ENCODE measurements at places on chromosomes 3 and 15. TPM values are rescaled to one million over a fixed set of nuclear protein-coding genes. Genes with fewer than 3 reads are reported as not detected.

PRSS50 gene
- 3.6 TPM for total RNA-seq

- no peak for DNase-seq
- H3K27me3 ChIP-seq = no peaks in the 10 kb centered on the region
- H3K27ac ChIP-seq = no peak overlapping the region
- no peaks in the 10 kb centered on the region for H3K36me3 ChIP-seq
- no peaks in the 10 kb centered on the region for H3K4me1 ChIP-seq
- no peak overlapping the region for H3K4me3 ChIP-seq
These were observed 46.2 kb upstream of the NR2C2 start for GRCh38 chr3:14900881-14901873.

FAM174B gene
- total RNA-seq = 20.6 TPM

DNA sequence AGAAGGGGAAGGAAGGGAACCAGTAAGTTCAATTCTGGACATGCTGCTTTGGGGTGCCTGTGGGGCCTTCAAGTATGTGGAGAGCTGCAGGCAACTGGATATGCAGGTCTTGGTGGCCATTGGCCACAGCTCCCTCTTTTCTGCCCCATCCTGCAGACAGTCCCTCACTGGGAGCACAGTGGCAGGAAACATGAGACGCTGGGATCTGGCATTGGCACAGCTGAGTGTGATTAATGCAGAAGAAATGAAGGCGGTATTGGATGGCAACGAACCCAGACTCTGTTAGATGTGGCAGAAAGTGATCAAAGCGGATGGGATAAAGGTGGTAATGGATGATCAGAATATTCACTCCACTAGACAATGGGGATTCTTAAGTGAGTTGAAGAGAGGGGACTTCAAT lies 23.2 kb upstream of the VPS8 start:
- H3K4me1 ChIP-seq = no peaks in the 10 kb centered on the region
- H3K36me3 ChIP-seq = no peaks in the 10 kb centered on the region
- H3K4me3 ChIP-seq = no peak overlapping the region
- H3K27me3 ChIP-seq = no peaks in the 10 kb centered on the region
- no peak overlapping the region for H3K27ac ChIP-seq
- no peak for DNase-seq

DNA sequence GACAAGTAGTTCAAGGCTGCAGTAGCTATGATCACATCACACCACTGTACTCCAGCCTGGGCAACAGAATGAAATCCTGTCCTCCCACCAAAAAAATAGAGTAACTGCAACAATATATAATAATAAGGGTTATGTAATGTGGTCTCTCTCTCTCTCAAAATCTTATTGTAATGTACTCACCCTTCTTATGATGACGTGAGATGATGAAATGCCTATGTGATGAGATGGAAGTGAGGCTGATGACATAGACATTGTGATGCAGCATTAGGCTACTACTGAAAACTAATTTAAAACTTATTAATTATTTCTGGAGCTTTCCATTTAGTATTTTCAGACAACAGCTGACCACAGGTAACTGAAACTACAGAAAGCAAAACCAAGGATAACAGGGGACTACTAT lies 27.4 kb downstream of the TASOR start:
- H3K27me3 ChIP-seq = no peaks in the 10 kb centered on the region
- no peaks in the 10 kb centered on the region for H3K4me1 ChIP-seq

VIPR1 gene
- total RNA-seq = 40.2 TPM

DNA sequence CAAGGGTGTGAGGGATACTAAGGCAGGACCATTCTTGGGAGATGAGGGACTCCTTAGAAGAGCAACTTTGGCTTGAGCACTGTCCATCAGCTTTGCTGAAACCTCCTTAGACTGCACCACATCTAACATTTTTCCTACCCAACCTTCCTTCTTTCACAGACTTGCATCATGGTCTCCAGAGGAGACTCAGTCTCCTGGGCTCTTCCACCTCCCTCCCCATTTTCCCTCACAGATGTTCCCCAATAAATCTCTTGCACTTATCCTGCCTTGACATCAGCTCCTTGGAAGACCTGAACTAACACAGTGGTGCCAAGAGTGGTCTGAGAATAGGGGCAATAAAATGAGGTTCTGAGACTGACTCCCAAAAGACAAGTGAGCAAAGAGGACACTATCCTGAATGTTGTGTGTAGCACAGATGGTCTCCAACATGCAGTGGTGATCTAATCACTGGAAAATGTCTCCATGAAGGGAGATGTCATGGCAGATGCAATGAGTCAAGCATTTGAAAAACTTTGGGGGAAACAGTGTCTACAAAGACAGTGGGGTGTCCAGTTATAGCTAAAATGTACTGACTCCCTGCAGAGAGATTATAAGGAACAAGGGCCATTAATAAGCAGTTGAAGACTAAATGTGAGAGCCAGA lies 26.0 kb upstream of the BOC start:
- H3K36me3 ChIP-seq = no peaks in the 10 kb centered on the region
- H3K4me1 ChIP-seq = no peaks in the 10 kb centered on the region
- H3K27ac ChIP-seq = no peak overlapping the region

- no peaks in the 10 kb centered on the region for H3K27me3 ChIP-seq
- no peak overlapping the region for H3K27ac ChIP-seq
- DNase-seq = no peak
- H3K4me3 ChIP-seq = no peak overlapping the region
- H3K36me3 ChIP-seq = no peaks in the 10 kb centered on the region
These were observed 53.0 kb downstream of the PIAS1 start for GRCh38 chr15:68107142-68107541.

DNA sequence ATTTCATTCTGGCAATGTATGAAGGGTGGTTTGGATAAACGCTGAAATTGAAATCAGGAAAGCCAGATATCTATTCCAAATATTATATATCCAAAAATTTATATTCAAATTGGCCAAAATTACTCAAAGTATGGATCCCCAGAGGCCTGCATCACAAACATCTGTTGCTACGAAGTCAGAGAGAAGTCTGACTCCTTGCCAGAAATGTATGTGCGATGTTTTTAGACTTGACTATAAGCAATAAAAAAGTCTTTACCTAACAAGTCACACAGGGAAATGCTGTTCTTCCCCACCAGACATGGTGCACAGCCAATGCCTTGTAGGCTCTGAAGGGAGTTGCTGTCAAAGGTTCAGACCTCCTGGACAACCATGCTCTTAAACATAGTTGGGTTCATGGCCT lies 533.1 kb downstream of the OTOL1 start:
- H3K4me3 ChIP-seq = no peak overlapping the region
- no peak for DNase-seq
- H3K4me1 ChIP-seq = no peaks in the 10 kb centered on the region
- H3K27ac ChIP-seq = no peak overlapping the region
- no peaks in the 10 kb centered on the region for H3K36me3 ChIP-seq

DNA sequence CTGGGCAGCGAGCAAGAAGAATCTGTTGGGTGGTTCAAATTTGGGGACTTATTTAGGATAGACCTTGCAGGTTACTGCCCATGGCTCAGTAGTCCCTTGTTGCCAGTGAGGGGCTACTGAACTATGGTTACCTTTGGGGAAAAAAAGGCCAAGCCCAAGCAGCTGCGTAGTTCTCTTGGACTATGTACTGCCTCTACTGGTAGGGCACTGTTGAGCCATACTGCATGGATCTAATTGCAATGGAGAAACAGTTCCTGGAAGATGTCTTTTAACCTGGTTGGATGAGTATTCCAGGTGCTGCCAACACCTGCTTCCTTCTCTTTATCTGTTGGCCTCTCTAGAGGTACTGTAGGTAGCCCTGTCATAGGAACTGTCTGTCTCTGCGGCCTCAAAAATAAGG lies 671.9 kb upstream of the CBLB start:
- no peaks in the 10 kb centered on the region for H3K4me1 ChIP-seq
- H3K27me3 ChIP-seq = no peaks in the 10 kb centered on the region
- DNase-seq = no peak
- H3K4me3 ChIP-seq = no peak overlapping the region
- H3K27ac ChIP-seq = no peak overlapping the region

GRCh38 chr15:29698030-29698701 lies 124.1 kb downstream of the TJP1 start:
- H3K36me3 ChIP-seq = peaks cover 3% of the 10 kb centered on the region
- no peak for DNase-seq
- H3K4me3 ChIP-seq = no peak overlapping the region
- H3K4me1 ChIP-seq = no peaks in the 10 kb centered on the region

GRCh38 chr3:141851411-141851810 lies 25.0 kb upstream of the ATP1B3 start:
- no peaks in the 10 kb centered on the region for H3K4me1 ChIP-seq
- no peak for DNase-seq
- H3K27me3 ChIP-seq = no peaks in the 10 kb centered on the region
- no peak overlapping the region for H3K27ac ChIP-seq
- H3K36me3 ChIP-seq = no peaks in the 10 kb centered on the region

GRCh38 chr15:67838789-67839332 lies 984 bp downstream of the RNU6-1 start:
- H3K4me1 ChIP-seq = peaks cover 9% of the 10 kb centered on the region
- H3K27ac ChIP-seq = peak overlapping the region; percentile 92
- no peak for DNase-seq
- peak overlapping the region; percentile 89 for H3K4me3 ChIP-seq
- no peaks in the 10 kb centered on the region for H3K36me3 ChIP-seq

- H3K27ac ChIP-seq = peak overlapping the region; percentile 75
- H3K4me3 ChIP-seq = no peak overlapping the region
These were observed 16.5 kb downstream of the PML start for GRCh38 chr15:74010929-74011540.

VPS13C gene
- 94.4 TPM for total RNA-seq

Data from breast epithelium (tissue), 4 donors.